ENCODE measurements at places on chromosomes 3 and 15.

- no peak for DNase-seq
Observed at GRCh38 chr3:111299192-111299615, 227.6 kb downstream of the NECTIN3 start.

DNA sequence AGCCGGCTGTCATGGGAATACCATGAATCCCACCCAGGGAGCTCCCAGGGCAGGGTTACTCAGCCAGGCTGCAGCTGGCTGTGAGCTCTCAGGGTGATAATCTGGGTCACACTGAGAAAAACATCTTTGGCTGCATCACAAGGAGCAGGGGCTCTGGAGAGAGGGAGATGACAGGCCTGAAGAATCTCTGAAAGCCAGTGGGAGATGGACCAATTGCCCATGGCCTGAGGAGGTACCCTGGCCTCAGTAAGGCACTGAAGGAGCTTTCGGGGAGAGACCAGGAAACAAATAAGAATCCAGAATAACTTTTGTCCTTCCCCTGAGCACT lies 28.2 kb upstream of the GOLGA6C start:
- no peak for DNase-seq

DNA sequence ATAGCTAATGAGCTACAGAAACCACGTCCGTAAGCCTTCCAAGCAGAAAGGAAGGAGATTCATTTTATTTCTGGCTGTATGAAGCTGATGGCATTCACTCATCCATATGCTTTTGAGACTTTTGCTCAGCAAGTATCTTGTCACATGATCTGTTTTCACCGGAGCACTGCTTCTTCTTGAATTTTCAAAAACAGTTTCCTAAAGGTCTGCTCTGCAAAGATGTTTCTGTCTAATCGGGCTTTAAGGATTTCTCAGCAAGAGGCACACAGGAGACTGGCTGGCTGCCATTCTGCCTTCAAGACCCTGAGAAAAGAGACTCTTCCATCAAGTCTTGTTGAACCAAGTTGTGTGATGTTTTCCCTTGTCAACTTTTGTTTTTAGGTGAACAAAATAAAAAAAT lies 289.6 kb upstream of the LYSMD4 start:
- no peak for DNase-seq

DNA sequence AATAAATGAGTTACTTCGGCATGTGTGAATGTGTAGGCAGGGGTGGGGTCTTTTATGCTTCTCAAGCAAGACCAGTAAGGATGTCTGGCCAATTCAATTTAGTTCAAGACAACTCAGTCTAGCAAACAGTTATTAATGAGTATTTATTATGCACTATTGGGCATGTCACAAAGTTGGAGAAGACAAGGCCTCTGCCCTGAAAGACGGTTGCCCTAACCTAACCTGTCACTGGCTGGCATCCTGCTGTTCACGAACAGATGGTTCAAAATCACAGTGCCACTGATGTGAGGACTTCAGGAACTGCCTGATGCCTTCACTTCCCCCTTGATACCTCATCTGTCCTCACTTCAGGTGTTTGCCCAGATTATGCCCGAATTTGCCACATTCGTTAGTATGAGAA lies 217.8 kb downstream of the SOX2 start:
- no peak for DNase-seq

DNA sequence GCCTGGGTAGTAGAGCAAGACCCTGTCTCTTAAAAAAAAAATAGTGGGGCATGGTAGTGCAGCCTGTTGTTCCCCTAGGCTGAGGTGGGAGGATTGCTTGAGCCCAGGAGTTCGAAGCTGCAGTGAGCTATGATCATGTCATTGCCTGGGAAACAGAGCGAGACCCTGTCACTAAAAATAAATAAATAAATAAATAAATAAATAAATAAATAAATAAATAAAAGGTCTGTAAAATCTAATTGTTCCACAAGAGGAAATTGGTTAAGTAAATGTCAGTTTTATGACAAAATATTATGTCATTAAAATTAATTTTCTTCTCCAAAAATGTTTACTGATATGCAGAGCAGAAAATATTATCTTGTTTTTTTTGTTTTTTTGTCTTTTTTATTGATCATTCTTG lies 5.3 kb downstream of the CRELD1 start:
- DNase-seq, result no peak

- no peak for DNase-seq
Observed at GRCh38 chr3:67875858-67876257, 221.4 kb upstream of the SUCLG2 start.

DNA sequence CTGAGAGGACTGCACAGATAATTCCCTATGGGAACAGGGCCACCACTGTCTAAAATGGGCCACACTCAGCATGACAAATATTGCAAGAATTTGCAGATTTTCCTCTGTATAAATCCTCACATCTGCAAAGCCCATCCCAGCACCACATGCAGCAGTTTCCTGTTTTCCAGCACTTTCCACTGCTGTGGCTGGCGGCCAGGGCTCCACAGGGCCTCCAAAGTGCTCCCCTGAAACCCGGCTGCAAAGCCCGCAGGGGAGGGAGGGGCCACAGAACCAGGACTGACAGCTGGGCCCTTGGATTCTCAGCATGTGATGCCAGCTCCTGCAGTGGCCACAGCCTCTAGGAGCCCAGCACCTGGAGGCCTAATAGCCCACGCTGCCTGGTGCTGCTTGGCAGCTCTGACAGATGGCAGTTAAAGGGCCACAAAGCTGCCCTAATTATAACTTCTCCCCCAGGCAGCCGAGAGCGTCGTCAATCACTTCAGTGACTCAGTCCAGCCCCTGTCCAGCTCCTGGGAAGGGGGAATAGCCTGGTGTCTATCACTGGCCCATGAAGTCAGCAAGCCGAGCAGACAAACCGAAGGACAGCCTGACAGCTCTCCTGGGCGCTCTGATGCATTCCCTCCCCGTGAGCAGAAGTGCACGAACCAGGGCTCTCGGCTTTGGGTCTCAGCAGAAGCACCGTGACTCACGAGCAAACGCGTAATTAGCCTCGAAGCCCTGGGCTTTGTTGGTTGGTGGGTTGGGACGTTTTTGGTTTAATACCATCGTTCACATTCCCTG lies 4.7 kb downstream of the LRRC15 start:
- DNase-seq, result no peak

DNA sequence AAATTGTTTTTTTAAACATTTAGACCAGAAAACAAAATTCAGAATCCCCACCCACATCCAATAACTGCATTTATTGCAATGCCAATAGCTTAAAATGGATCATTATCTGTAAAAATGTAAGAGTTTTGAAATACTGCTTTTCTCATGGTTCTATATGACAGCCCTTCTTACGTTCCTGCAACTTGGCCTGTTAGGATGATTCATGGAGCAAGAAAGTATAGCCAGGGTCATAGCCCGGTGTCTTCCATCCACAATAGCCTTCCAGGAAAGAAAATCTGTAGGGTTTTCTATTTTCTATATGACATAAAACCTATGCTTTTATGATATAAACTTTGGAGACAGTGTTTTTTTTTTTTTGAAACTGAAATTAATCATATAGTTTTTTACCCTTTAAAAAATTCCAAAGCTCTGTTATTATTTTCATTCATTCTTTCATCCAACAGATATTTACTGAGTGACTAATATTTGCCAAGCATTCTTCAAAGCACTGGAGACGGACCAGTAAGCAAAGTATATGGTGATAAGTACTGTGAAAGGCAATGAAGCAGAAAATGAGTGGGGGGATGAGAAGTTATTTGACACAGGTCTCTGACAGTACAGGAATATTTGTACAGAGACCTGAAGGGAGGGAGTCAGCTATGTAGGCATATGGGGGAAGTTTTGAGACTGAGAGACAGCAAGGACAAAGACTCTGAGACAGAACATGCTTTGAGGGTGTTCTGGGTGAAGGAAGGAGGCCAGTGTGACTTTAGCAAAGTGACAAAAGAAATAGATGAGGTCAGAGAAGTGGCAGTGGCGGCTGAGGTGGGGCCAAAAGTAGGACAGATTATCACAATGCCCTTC lies 29.0 kb upstream of the SLC2A2 start:
- no peak for DNase-seq

- no peak for DNase-seq
Observed at GRCh38 chr15:71921191-71921590, 110.8 kb downstream of the NR2E3 start.

DNA sequence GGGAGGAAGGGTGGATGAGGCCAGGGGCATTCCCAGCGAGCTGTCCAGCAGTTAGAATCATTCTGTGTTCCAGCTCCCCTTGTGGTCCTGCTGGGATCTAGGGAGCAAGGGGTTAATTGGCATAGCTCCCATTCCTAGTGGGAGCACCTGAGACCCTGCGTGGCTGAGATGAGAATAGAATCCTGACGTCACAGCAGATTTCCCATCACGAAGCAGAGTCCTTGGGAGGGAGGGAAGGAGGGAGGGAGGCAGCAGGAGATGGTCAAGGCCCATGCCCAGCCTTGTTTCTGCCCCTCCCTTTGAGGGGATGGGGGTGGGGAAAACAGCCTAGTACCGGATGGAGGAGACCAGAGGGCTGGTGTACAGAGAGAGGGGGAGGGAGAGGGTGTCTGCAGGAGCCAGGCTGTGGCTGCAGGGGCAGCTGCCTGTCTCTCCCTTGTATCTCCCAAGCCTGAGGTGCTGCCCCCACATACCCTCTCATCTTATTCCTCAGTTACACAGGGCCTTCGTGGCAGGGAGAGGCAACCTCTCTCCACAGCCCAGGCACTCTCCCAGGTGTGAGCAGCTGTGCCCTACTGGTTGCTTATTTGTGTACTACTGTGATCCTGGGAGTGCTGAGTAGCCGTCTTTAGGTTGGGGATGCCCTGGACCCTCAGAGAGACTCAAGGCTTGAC lies 5.4 kb downstream of the TYRO3 start:
- no peak for DNase-seq

GRCh38 chr3:62631488-62631887 lies 243.7 kb downstream of the CADPS start:
- DNase-seq, result no peak

- no peak for DNase-seq
Observed at GRCh38 chr3:94099311-94099710, 36.5 kb downstream of the NSUN3 start.

DNA sequence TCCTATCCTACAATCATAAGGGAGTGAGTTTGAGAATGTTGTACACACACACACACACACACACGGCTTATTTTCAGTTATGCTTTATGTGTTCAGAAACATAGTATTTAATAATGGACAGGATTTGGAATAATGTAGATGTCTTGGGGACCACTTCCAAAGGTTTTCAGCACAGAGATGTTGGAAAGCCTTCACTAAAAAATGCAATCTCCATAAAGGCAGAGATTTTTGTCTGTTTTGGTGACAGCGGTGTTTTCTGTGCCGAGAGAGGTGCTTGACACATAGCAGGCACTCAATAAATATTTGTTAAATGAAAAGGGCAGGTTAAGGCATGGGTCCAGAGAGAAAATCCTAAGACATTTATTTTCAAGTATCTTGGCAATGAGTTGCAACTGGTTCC lies 428.2 kb upstream of the RGMA start:
- no peak for DNase-seq

- no peak for DNase-seq
Observed at GRCh38 chr15:60555291-60555690, 76.3 kb upstream of the ICE2 start.

GRCh38 chr15:82315519-82316246 lies 33.6 kb downstream of the GOLGA6L10 start:
- no peak for DNase-seq

GRCh38 chr3:177800561-177800960 lies 603.3 kb upstream of the TBL1XR1 start:
- no peak for DNase-seq

- no peak for DNase-seq
Observed at GRCh38 chr3:113287111-113287802, 75.9 kb downstream of the BOC start.

DNA sequence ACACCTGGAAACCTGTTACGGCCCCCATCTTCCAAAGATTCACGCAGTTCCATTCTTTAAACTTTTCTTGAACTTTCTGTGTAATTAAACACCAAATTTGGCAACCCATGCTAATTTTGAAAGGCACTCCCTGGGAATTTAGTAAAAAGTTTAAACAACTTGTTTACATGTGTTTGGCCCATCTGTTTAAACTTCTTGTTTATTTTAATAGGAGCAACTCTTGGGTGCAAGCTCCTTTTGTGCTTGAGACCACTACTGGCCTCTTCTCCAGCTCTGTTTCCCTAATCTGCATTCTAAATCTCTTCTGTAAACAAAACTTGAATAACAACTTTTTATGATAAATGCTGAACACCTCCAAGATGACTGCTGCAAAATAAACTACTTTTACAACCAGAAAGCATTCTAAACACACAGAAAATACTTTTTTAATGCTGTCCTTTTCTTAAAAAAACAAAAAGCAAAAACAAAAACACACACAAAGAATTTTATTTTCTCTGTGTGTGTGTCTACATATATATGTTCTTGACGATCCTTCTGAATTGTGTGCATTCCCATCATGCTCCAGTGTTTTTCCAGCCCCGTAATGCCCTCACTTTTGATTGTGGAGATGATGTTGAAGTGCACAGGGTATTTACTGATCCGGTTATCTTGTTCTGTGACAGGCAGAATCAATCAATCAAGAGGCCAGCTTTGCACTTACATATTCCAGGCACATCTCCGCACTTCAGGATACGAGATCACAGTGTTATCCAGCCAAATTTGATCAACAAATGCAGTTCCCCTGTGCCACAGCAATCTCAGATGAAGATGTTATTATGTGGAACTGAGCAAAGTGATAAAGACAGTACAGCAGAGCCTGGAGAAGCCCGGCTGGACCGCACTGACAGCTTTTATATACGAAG lies 416.9 kb downstream of the FOXP1 start:
- no peak for DNase-seq

GRCh38 chr15:85762039-85762755 lies 32.5 kb downstream of the KLHL25 start:
- DNase-seq, result no peak

GRCh38 chr3:9239680-9240079 lies 9.8 kb downstream of the SRGAP3 start:
- DNase-seq, result no peak

DNA sequence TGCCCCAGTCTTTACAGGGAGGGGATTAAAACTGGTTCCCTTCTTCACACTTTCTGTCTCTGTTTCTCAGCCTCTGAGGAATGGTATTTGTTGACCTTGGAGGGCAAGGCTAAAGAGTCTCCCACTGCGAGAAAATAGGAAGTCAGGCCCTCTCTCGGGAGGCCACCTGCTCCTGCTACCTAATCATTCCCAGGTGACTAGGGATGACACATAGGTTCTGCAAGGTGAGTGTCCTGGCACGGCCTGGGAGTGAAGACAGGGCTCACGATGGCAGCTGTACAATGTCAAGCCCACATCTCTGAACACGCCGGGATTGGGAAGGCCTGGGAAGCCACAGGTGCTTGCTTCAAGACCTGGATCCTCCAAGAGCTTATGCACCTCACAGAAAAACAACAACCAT lies 314.2 kb downstream of the NTRK3 start:
- no peak for DNase-seq

- no peak for DNase-seq
Observed at GRCh38 chr3:46371519-46372340, 984 bp downstream of the CCR5 start.

DNA sequence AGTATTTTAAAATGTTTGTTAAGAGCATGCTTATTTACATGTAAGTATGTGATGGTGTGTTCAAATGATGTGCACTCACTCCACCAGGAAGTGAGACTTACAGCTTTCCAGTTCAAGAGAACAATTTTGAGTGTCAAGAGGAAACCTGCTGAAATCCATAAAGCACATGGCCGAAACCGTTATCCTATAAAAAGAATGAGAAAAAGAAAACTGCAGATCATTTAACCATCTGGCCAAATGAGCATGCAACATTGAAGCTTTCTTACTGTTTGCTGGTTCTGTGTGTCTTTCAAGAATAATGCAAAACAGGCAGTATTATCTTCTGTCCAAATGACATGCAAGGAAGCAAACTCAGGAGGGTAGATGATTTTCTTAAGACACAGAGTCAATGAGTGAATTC lies 26.3 kb downstream of the GABRR3 start:
- DNase-seq, result no peak
